ENCODE measurements at places on chromosomes 5 and 9. TPM values are rescaled to one million over a fixed set of nuclear protein-coding genes. Genes with fewer than 3 reads are reported as not detected.

The SLC22A5 gene
- 31.3 TPM for total RNA-seq

GRCh38 chr9:21558615-21559401 lies 76.7 kb upstream of the IFNE start:
- no peak for DNase-seq

- DNase-seq, result peak; percentile 7
Measured at GRCh38 chr5:116320486-116320885, 235.7 kb downstream of the COMMD10 start.

GRCh38 chr5:75567710-75568109 lies 43.5 kb upstream of the ANKDD1B start:
- peak; percentile 61 for DNase-seq

The GPBP1 gene
- total RNA-seq, result 74.8 TPM

The IL9 gene
- not detected for total RNA-seq
